ENCODE measurements at places on chromosomes 13 and 19.

DNA sequence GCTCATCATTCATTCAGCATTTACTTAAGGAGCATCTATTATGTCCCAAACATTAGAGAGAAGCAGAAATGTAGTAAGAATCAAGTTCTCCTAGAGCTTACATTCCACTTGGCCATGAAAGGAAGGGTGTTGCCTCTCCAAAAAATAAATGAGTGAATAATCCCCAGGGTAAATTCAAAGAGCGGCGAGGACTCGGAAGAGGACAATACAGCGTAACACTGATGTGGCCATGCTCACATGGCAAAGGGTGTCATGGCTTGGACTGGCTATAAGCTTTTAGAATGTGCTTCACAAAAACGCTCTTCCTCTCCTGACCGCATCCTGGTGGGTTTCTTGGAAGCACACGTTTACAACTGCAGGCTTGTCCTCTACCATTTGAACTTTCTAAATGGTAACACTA is 290.2 kb downstream of the IRS2 start:
- no peak overlapping the region for H3K4me3 ChIP-seq
- no peaks in the 10 kb centered on the region for H3K36me3 ChIP-seq
- H3K27ac ChIP-seq, result no peak overlapping the region

DNA sequence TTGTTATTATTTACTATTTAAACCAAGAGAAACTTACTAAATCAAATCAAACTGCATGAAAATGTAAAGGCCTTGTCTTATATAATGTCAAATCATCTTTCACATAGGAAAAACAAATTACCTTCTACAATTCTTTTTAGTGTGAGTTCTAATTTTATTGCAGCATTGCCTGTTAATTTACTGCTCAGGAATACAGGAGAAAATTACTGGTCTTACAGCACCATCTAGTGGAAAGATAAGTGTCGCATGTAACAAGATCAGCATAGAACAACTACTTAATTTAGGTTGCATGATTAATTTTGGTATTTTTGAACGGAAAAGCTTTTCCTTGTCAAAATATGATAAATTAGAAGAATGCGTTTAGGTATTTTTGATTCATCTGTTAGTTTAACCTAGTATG is 502.7 kb downstream of the UQCRFS1 start:
- no peaks in the 10 kb centered on the region for H3K36me3 ChIP-seq
- peaks cover 12% of the 10 kb centered on the region for H3K27me3 ChIP-seq
- no peak overlapping the region for H3K4me3 ChIP-seq
- peaks cover 7% of the 10 kb centered on the region for H3K4me1 ChIP-seq

DNA sequence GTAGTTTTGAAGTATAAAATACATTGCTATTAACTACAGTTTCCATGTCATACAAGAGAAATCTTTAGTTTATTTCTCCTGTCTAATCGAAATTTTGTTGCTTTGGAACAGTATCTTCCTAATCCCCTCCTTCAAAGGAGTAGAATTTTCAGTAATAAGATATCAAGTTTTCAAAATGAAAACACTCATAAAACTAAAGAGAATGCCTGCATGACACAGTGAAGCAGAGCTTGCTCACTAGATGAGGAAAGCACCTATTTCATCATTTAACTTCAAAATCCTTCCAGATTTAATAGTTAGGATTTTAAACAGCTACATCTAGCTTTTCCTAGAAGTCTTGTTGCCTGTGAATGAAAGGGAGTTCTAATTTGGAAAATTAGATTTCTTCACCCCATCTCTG is 80.8 kb downstream of the TNFSF11 start:
- peak; percentile 43 for DNase-seq
- no peak overlapping the region for H3K4me3 ChIP-seq
- no peaks in the 10 kb centered on the region for H3K36me3 ChIP-seq
- H3K27me3 ChIP-seq, result peaks cover 64% of the 10 kb centered on the region
- H3K27ac ChIP-seq, result no peak overlapping the region

DNA sequence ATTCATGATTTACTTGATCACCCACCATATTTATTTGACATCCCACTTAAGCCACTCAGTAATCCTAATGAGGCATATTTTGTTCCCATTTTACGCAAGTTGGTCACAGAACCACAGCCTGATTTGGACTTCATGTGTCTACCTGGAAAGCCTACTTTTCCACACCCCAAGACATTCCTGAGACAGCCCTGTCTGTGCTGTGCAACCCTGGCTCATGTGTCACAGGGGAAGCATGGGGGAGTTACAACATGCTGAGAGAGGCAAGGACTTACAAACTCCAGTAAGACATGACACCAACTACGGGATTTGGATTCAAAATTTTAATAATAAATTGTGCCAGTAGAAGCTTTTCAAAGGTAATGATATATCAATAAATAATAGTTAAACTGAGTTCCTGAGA is 70.2 kb upstream of the XPO4 start:
- no peaks in the 10 kb centered on the region for H3K27me3 ChIP-seq
- no peak overlapping the region for H3K4me3 ChIP-seq
- peaks cover 47% of the 10 kb centered on the region for H3K36me3 ChIP-seq
- DNase-seq, result no peak

- peak within 1 kb of the TSS; percentile 94 for H3K4me3 ChIP-seq
- 0 out of 2 replicates have a peak, but pooled peaks cover 3% of the 10 kb centered on the region for H3K36me3 ChIP-seq
- H3K27me3 ChIP-seq, result no peaks in the 10 kb centered on the region
- H3K4me1 ChIP-seq, result peaks cover 37% of the 10 kb centered on the region
- peak within 1 kb of the TSS; percentile 74 for H3K27ac ChIP-seq
Measured at GRCh38 chr19:6739390-6739882, at the start of gene TRIP10. TRIP10 (plus strand) TSS chr19:6739680; CDS start chr19:6739762, 82 bp downstream.

DNA sequence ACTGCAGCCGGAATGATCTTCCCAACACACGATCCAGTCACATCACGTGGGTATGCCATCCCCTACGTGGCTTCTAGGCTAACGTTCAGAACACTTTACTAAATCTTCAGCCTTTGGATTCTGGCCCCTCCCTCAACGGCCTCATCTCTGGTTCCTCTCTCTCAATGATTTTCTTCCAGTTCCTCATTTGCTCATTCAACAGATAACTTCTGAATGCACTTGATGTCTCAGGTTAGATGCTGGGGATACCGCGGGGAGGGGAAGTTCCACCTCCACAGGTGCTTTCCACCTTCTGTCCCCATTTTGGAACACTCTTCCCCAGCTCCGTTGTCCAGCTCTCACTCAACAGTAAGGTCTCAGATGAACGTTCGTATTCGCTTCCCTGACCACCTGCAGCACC is 66.1 kb downstream of the ATP7B start:
- H3K27me3 ChIP-seq, result 0 out of 2 replicates have a peak, but pooled peaks cover 6% of the 10 kb centered on the region
- no peak overlapping the region for H3K4me3 ChIP-seq
- H3K36me3 ChIP-seq, result no peaks in the 10 kb centered on the region
- no peaks in the 10 kb centered on the region for H3K4me1 ChIP-seq

GRCh38 chr19:35563207-35563829 is at the start of gene ATP4A:
ATP4A (minus strand) TSS chr19:35563658; CDS start chr19:35563629, 29 bp downstream.
- no peaks in the 10 kb centered on the region for H3K36me3 ChIP-seq
- H3K27ac ChIP-seq, result no peak within 1 kb of the TSS
- 0 out of 2 replicates have a peak, but pooled peaks cover 14% of the 10 kb centered on the region for H3K27me3 ChIP-seq
- H3K4me1 ChIP-seq, result no peaks in the 10 kb centered on the region
- H3K4me3 ChIP-seq, result no peak within 1 kb of the TSS
- DNase-seq, result no peak

DNA sequence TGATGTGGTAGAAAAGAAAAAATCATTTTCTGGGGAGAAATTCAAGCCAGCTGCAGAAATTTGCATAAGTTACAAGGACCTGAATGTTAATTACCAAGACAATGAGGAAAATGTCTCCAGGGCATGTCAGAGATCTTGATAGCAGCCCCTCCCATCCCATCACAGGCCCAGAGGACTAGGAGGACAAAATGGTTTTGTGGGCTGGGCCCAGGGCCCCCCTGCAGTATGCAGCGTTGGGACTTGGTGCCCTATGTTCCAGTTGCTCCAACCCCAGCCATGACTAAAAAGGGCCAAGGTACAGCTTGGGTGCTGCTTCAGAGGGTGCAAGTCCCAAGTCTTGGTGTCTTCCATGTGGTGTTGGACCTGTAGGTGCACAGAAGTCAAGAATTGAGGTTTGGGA is 76.6 kb upstream of the SOX1 start:
- no peak overlapping the region for H3K27ac ChIP-seq
- H3K4me1 ChIP-seq, result no peaks in the 10 kb centered on the region
- H3K36me3 ChIP-seq, result no peaks in the 10 kb centered on the region
- H3K4me3 ChIP-seq, result no peak overlapping the region
- DNase-seq, result no peak

- H3K4me3 ChIP-seq, result no peak overlapping the region
- H3K27ac ChIP-seq, result no peak overlapping the region
- no peaks in the 10 kb centered on the region for H3K36me3 ChIP-seq
- peaks cover 11% of the 10 kb centered on the region for H3K4me1 ChIP-seq
- no peaks in the 10 kb centered on the region for H3K27me3 ChIP-seq
Measured at GRCh38 chr13:44768775-44769581, 192.8 kb upstream of the TSC22D1 start.

DNA sequence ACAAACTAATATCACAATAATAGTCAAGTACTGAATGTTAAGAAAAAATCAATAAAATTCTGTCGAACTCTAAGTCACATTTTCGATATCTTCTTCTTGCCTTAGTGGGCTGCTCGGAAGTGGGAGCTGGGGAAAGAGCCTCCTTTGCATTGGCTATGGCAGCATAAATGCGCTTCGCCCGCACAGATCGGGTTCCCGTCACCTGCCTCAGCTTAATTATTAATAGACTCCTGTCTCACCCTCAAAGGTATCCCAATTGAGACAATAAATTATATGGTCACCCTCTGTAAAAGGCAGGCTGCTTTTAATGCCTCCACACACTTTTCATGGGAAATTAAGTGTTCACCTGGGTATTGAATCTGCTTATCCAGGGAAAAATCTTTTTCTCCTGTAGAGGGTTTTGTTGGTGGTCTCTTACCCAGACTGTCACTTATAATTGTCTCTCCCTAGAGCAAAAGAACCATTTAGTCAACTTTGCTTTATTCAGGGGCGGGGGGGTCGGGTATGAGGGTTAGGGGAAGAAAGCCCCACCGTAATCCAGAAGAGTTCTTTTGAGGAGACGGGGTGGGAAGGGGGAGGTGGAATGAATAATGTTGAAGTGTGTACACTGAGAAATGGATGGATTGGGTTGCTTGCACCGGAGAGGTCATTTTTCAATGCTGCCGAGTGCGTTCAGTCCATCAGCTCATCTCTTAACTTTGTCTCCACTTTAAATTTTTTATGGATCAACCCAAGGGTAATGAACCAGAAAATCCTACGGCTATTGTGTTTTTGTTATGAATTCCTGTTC is 682.6 kb upstream of the SGCG start:
- no peaks in the 10 kb centered on the region for H3K4me1 ChIP-seq
- no peak for DNase-seq
- no peak overlapping the region for H3K27ac ChIP-seq
- no peak overlapping the region for H3K4me3 ChIP-seq
- no peaks in the 10 kb centered on the region for H3K27me3 ChIP-seq
- H3K36me3 ChIP-seq, result no peaks in the 10 kb centered on the region

DNA sequence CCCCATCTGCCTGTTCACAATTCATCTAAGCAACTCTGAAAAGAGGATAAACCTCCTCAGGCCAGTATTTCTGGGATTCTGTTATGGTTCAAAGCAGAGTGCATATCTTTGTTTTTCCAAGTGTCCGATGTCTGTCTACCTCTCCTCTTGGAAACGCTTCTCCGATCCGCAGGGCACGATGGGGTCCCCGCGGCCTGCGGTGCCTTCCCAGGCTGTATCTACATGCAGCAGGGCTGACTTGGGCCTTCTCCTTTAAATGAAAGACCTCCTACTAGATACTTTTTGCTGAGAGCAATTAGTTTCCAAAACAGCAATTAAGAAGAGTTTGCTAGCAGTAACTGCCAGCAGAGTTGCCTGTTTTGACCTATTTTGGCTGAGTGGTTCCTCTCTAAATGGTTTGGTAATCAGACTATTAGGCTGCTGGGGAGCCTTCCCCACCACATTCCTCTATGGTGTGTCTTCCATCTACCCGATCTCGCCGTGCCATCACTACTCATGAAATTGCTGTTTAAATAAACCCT is 23.5 kb downstream of the COL4A2 start:
- H3K27ac ChIP-seq, result peak overlapping the region; percentile 82
- H3K4me3 ChIP-seq, result peak overlapping the region; percentile 13
- no peaks in the 10 kb centered on the region for H3K27me3 ChIP-seq
- H3K36me3 ChIP-seq, result no peaks in the 10 kb centered on the region
- DNase-seq, result peak; percentile 88

DNA sequence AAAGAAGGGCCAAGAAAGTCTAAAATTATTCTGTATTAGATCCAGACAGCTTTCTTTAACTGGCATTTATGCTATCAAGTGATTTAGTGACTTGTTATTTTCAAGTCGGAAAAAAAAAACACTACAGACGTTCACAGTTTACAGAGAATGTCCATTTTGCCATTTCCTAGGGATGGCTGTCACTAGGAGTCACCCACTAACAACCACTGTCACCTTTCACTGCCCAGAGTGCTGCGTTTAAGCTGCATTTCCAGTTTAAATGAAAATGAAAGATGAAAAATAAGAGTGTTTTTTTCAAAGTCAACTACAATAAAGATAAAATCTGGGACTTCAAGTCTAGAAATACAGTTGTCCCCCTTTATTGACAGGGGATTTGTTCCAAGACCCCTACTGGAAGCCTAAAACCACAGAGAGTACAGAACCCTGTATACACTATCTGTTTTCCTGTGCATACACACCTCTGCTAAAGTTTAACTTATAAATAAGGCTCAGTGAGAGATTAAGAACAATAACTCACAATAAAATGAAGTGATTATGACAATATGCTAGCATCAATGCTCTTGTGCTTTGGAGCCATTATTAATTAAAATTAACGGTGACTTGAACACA is 112.5 kb downstream of the SACS start:
- no peaks in the 10 kb centered on the region for H3K36me3 ChIP-seq
- H3K27ac ChIP-seq, result peak overlapping the region; percentile 94
- no peak for DNase-seq
- peaks cover 51% of the 10 kb centered on the region for H3K4me1 ChIP-seq
- H3K27me3 ChIP-seq, result no peaks in the 10 kb centered on the region
- peak overlapping the region; percentile 69 for H3K4me3 ChIP-seq

All from GM23248 (cell line).